ENCODE measurements at places on chromosomes 3 and 15. TPM values are rescaled to one million over a fixed set of nuclear protein-coding genes. Genes with fewer than 3 reads are reported as not detected.
A peak's percentile ranks its signal among the peaks of the same experiment; 100 is the strongest.

ALAS1 gene
- 41.5 TPM for total RNA-seq

CD200 gene
- total RNA-seq = 3.9 TPM

RFX7 gene
- 15.5 TPM for total RNA-seq

OCA2 gene
- 0.25 TPM for total RNA-seq

HTR3E gene
- not detected for total RNA-seq

IQSEC1 gene
- 34.9 TPM for total RNA-seq

MYO5A gene
- 31.2 TPM for total RNA-seq

ARPIN gene
- total RNA-seq = 20.1 TPM

- no peaks in the 10 kb centered on the region for H3K4me1 ChIP-seq
- no peak overlapping the region for H3K27ac ChIP-seq
- DNase-seq = no peak
- H3K27me3 ChIP-seq = no peaks in the 10 kb centered on the region
These were observed 191.5 kb upstream of the EPHA6 start for GRCh38 chr3:96622878-96623277.

DNA sequence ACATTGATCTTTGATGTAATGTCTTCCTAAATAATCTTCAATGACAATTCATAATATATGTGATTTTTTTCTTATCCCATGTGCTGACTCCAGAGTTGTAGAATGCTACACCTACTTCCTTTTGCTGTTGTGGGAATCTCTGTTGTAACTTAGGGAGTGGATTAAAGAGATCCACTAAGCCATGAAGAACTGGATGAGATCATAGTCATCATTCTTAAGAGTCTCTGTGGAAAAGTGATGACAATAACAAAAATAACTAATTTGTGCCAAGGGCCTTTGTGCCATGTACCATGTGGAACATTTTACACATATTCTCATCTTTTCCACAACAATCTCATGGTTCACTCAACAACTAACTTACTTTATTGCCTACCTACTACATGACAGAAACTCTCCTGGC is 162.9 kb upstream of the PDZRN3 start:
- no peak overlapping the region for H3K4me3 ChIP-seq
- DNase-seq = no peak
- H3K4me1 ChIP-seq = peaks cover 7% of the 10 kb centered on the region
- no peak overlapping the region for H3K27ac ChIP-seq
- H3K36me3 ChIP-seq = no peaks in the 10 kb centered on the region

- no peaks in the 10 kb centered on the region for H3K27me3 ChIP-seq
- DNase-seq = no peak
- peaks cover 8% of the 10 kb centered on the region for H3K4me1 ChIP-seq
- H3K4me3 ChIP-seq = no peak overlapping the region
- H3K27ac ChIP-seq = peak overlapping the region; percentile 51
These were observed 35.6 kb downstream of the RTP4 start for GRCh38 chr3:187403768-187404288.

DNA sequence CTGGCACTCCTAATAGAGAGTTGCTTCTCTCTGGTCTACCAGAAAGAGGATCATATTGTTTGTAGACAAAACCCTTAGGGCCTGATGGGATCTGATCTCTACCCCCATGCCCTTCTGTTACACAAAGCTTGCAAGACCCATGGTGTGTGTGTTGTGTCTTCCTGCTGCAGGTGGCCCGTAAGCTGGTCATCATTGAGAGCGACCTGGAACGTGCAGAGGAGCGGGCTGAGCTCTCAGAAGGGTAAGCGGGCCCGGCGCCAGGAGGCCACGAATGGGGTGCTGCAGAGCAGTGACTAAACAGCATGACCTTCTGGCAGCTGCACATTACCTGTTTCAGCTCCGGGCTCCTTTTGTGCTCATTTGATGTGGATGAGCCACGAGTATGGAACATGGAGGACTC is 18.2 kb downstream of the TPM1 start:
- H3K36me3 ChIP-seq = peaks cover 90% of the 10 kb centered on the region
- no peak overlapping the region for H3K27ac ChIP-seq
- peaks cover 6% of the 10 kb centered on the region for H3K4me1 ChIP-seq
- no peak overlapping the region for H3K4me3 ChIP-seq

DNA sequence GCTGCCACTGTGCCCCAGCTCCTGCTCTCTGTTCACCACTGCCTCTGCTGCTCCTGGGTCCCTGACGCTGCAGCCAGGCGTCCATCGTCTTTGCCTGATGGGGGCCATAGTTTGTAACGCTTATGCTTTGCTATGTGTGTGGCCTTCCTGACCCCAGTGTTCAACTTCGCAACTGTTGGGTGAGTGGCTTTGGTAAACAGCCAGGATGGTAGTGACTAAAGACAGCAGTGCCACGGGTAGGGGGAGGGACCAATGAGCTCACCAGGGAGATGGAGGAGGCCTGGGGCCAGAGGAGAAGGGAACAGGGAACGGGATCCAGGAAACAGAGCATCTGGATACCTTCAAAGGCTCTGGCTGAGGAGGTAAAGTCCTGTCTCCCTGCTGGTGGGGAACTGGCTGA is 75.9 kb upstream of the ALDH1L1 start:
- no peaks in the 10 kb centered on the region for H3K27me3 ChIP-seq
- H3K4me3 ChIP-seq = no peak overlapping the region
- H3K27ac ChIP-seq = no peak overlapping the region

GRCh38 chr3:56879436-56880215 is 77.9 kb upstream of the ARHGEF3 start:
- H3K4me3 ChIP-seq = no peak overlapping the region
- no peaks in the 10 kb centered on the region for H3K27me3 ChIP-seq
- H3K4me1 ChIP-seq = no peaks in the 10 kb centered on the region
- H3K36me3 ChIP-seq = no peaks in the 10 kb centered on the region
- H3K27ac ChIP-seq = no peak overlapping the region

GRCh38 chr3:101388706-101389105 is 68.3 kb upstream of the IMPG2 start:
- no peaks in the 10 kb centered on the region for H3K4me1 ChIP-seq
- H3K36me3 ChIP-seq = peaks cover 7% of the 10 kb centered on the region
- no peak overlapping the region for H3K4me3 ChIP-seq
- no peaks in the 10 kb centered on the region for H3K27me3 ChIP-seq
- H3K27ac ChIP-seq = no peak overlapping the region
- DNase-seq = no peak

- no peak for DNase-seq
- H3K27ac ChIP-seq = no peak overlapping the region
- H3K27me3 ChIP-seq = no peaks in the 10 kb centered on the region
- H3K4me3 ChIP-seq = no peak overlapping the region
- H3K36me3 ChIP-seq = no peaks in the 10 kb centered on the region
These were observed 108.2 kb downstream of the ULK4 start for GRCh38 chr3:41853540-41854196.

DNA sequence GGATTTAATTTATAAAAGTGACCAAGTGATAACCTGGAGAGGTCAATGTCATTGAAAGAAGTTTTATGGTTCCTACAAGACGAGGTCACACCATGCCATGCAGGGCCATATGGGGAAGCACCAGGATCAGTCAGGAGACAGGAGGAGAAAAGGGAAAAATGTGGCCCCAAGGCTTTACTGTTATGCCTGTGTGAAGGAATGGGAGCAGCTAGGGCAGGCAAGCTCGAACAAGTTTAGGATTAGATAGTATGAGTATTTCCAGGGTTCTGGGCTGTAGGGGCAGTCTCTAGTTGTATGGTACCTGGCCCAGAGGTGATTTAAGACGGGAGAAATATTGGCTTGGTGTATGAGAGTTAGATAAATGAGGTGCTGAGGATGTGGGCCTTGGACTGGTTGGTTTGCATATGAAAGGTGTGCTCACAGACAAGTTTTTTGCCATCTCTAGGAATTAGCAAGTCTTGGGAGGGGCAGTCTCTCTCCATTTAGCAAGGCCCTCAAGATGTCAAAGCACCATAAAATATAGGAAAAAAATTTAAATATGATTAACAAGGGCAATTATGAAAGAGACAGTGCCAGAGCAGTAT is 36.3 kb upstream of the DCLK3 start:
- no peak overlapping the region for H3K4me3 ChIP-seq
- DNase-seq = no peak
- H3K36me3 ChIP-seq = no peaks in the 10 kb centered on the region

DNA sequence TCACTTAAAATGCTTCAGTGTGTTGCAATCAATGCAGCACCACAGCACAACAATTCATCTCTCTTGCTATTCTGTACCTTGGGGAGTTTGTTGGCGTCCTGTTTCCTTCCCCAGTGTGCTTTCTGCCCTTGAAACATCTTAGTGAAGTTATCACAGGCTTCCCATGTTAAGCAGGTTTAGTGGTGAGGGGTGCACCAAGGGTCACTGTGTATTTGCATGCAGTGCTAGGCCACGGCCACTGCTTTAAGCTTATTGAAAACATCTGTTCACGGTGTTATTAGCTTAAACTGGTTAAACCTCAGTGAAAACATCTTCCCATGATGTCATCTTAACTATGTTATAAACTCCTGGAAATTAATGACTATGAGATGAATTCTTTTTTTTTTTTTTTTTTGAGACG is 217.3 kb upstream of the GOLIM4 start:
- no peaks in the 10 kb centered on the region for H3K27me3 ChIP-seq
- DNase-seq = no peak
- H3K4me3 ChIP-seq = no peak overlapping the region
- no peaks in the 10 kb centered on the region for H3K4me1 ChIP-seq
- H3K36me3 ChIP-seq = no peaks in the 10 kb centered on the region

GRCh38 chr3:20055842-20056241 is 15.6 kb downstream of the KAT2B start:
- no peak for DNase-seq
- peak overlapping the region; percentile 56 for H3K27ac ChIP-seq
- H3K4me3 ChIP-seq = no peak overlapping the region

GRCh38 chr3:185983495-185984141 is 45.8 kb upstream of the TRA2B start:
- no peaks in the 10 kb centered on the region for H3K36me3 ChIP-seq
- H3K27me3 ChIP-seq = no peaks in the 10 kb centered on the region
- no peaks in the 10 kb centered on the region for H3K4me1 ChIP-seq
- H3K4me3 ChIP-seq = no peak overlapping the region

- peaks cover 68% of the 10 kb centered on the region for H3K4me1 ChIP-seq
- DNase-seq = no peak
- H3K27ac ChIP-seq = peak overlapping the region; percentile 80
- H3K4me3 ChIP-seq = no peak overlapping the region
These were observed 90.1 kb downstream of the VGLL4 start for GRCh38 chr3:11553436-11554235.

GRCh38 chr15:72117486-72118016 is 399 bp downstream of the MYO9A start:
- peaks cover 51% of the 10 kb centered on the region for H3K4me1 ChIP-seq
- H3K27me3 ChIP-seq = no peaks in the 10 kb centered on the region
- DNase-seq = no peak
- no peaks in the 10 kb centered on the region for H3K36me3 ChIP-seq

DNA sequence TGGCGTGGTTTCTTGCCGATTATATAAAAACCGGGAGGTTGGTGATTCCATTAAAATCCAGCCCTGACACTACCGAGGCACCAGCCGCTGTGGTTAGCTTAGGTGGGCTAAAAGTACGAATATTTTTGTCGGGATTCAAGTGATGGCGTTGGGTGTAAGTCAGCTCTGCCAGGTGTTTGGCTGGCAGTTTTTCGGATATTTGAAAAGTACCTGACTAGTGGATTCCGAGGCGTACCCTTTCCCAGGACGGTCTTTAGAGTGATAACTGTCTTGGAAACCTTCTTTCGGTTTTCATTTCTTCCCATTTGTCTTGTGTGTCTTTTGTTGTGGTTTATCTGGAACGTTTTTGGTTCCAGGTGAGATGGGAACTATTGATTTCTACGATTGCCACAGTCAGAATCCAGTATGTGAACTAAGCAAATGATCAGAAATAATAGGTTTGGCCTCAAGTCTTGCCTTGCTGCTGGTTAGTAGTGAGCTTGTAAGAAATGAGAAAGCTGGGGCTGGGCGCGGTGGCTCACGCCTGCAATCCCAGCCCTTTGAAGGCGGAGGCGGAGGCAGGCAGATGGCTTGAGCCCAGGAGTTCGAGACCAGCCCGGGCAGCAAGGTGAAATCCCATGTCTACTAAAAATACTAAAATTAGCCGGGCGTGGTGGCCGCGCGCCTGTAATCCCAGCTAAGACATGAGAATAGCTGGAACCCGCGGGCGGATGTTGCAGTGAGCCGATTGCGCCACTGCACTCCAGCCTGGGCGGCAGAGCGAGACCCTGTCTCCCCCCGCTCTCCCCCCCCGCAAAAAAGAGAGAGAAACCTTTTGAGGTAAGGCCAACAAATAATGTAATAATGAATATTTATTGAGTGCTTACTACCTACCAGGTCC is 1.4 kb downstream of the FYTTD1 start:
- DNase-seq = no peak
- H3K4me3 ChIP-seq = peak overlapping the region; percentile 83
- no peaks in the 10 kb centered on the region for H3K36me3 ChIP-seq
- H3K27ac ChIP-seq = peak overlapping the region; percentile 98
- H3K27me3 ChIP-seq = no peaks in the 10 kb centered on the region
- peaks cover 44% of the 10 kb centered on the region for H3K4me1 ChIP-seq

- no peaks in the 10 kb centered on the region for H3K27me3 ChIP-seq
- no peak overlapping the region for H3K4me3 ChIP-seq
- DNase-seq = no peak
- H3K27ac ChIP-seq = no peak overlapping the region
These were observed 418.2 kb downstream of the CNTN4 start for GRCh38 chr3:2516762-2517441.

DNA sequence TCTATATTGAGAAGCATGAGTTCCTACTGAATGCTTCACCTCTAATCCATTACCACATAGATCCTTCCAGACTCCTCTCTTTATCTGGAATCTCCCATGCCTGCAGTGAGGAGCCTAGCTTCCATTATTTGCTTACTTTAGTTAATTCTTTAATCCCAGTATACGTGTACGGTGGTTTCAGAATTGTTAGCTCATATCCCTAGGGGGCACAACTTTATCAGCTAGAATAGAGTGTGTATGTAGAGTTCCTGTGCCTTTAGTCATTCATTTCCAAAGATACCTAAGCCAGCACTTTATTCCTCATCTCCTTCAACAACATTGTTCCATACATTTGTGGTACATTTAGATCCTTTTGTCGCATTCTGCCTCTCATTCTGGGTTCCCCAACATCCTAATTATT is 226.0 kb downstream of the TJP1 start:
- no peaks in the 10 kb centered on the region for H3K27me3 ChIP-seq
- H3K36me3 ChIP-seq = no peaks in the 10 kb centered on the region
- DNase-seq = no peak

DNA sequence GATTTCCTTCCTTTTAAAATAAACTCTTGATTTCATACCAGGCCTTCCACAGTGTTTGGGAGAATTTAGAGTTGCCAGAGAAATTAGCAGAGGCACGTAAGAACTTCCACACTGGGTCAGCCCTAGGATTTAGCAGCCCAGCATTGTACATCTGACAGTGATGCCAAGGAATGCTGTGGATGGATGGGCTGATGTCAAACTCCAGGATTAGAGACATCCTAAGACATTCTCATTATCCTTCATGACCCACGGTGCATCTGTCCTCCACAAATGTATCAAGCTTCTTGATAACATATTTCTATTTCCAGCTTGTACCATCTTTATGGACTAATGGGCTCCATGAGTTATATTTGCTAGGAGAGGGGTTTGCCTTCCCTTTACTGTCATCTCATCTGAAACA is 8.0 kb upstream of the TPM1 start:
- no peaks in the 10 kb centered on the region for H3K4me1 ChIP-seq
- H3K36me3 ChIP-seq = no peaks in the 10 kb centered on the region
- H3K27me3 ChIP-seq = no peaks in the 10 kb centered on the region
